ENCODE measurements at places on chromosomes 1 and 21. TPM values are rescaled to one million over a fixed set of nuclear protein-coding genes. Genes with fewer than 3 reads are reported as not detected.

GRCh38 chr1:180181996-180182642, 27.4 kb downstream of the QSOX1 start:
- no peak for DNase-seq

- no peak for DNase-seq
Measured at GRCh38 chr1:64973061-64973647, 6.8 kb upstream of the JAK1 start.

DNA sequence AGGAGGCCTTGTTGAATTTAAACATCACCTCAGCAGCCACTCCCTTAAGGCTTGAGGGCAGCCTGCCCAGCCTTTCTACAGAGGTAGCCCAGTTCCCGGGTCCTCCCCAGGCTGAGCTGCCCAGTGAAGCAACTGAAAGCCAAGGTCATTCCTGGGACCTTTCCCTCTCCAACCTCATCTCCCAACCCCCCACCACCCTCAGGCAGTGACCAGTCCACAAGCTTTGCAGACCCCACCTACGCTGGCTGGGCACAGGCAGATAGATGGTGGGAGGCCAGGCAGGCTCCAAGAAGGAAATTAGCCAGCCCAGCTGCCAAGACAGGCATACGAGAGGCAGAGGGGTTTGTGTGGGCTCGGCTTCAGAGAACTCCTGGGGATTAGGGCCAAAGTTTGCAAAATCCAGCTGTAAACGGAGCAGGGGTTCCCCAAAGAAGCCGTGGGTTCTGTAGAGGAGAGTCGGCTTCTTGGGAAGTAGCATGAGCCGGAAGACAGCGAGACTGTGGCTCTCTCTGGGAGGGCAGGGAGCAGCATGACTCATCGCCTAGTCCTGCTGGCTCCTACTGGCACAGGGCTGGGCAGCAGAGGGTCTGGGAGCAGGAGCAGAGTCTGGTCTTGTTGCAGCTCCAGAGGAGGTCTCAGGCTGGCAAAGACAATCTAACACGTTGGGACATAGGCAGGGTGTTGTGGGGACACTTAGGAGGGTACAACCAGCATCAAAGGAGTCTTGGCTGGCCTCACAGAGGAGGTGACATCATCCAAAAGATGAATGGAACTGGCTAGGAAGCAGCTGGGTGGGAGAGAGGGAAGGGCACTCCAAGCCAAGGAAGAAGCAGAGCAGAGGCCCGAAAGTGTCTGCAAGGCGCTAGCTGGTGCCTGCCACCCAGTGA, 2.8 kb upstream of the ZC3H12A start:
- no peak for DNase-seq

- DNase-seq: no peak
Measured at GRCh38 chr21:42003051-42003461, 7.1 kb downstream of the ZBTB21 start.

GRCh38 chr1:8276173-8276914, 41.6 kb upstream of the SLC45A1 start:
- DNase-seq: no peak

DNA sequence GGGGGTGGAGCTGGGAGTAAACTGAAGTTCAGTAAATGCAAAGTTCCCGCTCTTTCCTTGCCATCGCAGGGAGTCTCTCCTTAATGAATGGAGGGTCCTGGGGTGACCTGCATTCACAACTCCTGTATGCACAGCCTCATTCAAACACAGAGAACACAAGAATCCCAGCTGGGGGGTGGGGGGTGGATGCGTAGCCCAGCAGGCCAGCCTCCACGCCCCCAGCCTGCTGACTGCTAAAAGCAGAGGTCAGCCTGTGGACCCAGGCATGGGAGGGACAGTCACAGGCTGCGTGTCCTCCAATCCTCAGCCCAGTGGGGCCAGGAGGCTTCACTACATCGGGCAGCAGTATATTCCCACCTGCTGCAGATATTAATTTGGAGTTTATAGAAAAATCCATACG, 263.1 kb downstream of the GRIK3 start:
- peak; percentile 26 for DNase-seq

GRCh38 chr1:215131291-215131690, 48.8 kb downstream of the KCNK2 start:
- no peak for DNase-seq

DNA sequence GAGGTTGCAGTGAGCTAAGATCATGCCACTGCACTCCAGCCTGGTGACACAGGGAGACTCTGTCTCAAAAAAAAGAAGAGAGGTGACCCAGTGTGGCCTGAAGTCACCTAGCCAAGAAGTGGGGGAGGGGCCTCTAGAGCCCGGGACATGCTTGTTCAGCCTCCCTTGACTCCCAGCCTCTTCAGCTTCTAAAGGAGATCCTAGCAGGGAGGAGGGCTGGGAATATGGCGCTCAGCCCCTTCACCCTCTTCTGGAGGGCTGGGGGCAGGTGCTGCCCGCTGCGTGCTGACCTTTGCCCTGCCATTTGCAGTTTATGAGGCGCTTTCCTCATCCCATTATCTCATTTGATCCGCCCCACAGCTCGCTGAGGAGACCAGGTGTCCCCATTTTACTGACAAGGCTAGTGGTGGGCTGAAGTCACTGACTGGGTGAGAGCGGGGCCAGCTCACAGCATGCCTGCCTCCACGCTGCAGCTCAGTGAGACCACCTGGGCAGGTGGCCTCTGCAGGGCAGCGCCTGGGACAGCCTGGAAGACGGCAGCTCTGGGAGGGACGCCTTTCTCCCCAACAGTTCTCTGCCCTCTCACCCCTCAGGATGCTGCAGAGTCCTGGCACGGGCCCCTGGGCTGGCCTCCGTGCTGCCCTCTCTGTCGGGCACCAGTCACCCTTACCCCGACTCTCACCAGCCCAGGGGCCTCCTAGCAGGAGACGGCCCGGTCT, 7.5 kb downstream of the ELF3 start:
- DNase-seq: no peak

- no peak for DNase-seq
Measured at GRCh38 chr1:26994020-26994786, 711 bp downstream of the TRNP1 start.

DNA sequence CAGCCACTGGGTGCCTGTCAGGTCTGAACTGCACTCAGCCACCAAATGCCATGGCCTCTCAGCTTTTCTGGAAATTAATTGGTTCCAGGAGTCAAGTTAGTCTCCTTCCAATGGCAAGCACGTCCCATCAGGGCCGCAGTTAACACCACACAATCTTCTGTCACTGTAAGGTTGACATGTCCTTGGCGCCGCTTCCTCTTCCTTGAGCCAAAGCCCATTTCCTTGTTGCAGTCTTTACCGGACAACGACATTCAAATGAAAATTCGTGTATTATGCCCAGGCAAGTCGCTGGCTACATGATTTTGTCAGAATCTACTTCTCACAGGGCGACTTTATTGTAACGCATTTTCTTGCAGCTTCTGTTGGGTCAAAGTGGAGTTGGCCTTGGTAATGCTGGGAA, 430.6 kb upstream of the KAZN start:
- no peak for DNase-seq

GRCh38 chr1:145961109-145961424, 3.2 kb upstream of the LIX1L start:
- DNase-seq: no peak

GRCh38 chr1:184956999-184957700, 17.2 kb downstream of the NIBAN1 start:
- no peak for DNase-seq

DNA sequence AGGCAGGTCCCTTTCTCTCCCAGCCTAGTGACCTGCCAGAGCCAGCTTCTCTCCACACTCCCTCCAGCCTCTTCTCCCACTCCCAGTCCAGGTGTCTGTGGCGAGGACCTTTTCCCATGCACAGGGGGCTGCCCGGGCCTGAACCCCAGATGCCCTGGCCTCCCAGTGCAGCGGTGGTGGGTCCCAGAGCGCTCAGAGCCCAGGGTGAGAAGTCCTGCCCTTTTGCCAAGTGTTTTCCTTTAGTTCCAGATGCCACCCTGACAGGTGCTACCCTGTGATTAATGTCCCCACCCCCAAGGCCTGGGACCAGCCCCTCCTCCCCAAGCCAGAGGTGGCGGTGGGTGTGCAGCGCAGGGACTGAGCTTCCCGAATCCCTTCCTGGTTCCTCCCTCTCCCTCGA, 90.4 kb downstream of the PAX7 start:
- no peak for DNase-seq

DNA sequence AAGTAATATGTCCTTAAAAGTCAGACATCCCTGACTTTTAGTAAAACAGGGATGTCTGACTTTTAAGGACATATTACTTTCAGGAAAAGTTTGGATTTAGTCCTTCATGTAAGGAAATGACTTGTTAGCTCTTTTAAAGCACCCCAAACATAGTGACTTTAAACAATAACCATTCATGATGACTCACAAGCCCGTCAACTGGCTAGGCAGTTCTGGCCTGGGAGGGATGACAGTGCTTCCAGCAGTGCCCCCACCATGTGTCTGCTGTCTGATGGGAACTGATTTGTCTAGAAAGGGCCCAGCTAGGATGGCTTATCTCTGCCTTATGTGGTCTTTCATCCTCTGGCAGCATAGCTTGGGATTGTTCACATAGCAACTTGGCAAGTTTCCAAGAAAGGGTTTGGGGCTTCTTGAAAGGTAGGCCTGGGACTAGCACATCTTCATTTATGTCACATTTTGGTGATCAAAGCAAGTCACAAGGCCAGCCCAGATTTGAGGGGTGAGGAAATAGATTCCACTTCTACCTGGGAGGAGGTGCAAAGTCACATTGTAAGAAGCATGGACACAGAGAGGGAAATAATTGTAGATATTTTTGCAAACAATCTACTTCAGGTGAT, 143.5 kb downstream of the C1orf94 start:
- DNase-seq: no peak

GRCh38 chr1:90994461-90994860, 27.4 kb downstream of the ZNF644 start:
- no peak for DNase-seq

DNA sequence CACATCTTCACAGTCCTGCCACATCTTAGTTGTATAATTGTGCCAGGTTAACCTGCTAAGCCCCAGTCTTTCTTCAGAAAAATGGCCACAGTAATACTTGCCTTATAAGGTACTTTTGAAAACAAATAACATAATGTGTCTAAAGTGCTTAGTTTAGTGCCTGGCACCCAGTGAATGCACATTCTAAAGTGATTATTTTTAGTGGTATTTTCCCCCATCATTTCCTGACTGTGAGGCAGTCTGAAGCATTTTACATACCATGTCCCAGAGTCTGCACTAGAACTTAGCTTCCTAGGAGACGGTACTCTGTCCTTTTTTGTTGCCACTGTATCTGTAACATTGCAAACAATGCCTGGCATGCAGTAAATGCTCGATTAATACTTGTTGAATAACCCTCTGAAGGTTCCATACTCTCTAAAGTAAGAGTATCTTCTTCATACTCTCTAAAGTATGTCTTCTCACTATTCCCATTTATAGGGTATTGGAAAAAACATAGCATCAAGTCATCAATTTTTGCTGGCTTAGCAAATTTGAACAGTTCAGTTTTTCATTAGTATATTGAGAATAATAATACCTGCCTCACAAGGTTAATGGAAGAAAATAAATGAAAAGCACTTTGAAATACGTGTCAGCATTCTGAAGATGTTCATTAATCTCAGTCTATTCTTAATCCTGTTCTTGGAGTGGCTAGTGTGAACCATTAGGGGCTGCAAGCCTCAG, 43.7 kb downstream of the FMO3 start:
- no peak for DNase-seq

GRCh38 chr1:153561466-153561985, 4.1 kb downstream of the S100A2 start:
- DNase-seq: no peak

GRCh38 chr1:89870998-89871397, 50.2 kb downstream of the LRRC8D start:
- DNase-seq: no peak

GRCh38 chr1:32546611-32547010, 7.4 kb downstream of the ZBTB8A start:
- DNase-seq: no peak

DNA sequence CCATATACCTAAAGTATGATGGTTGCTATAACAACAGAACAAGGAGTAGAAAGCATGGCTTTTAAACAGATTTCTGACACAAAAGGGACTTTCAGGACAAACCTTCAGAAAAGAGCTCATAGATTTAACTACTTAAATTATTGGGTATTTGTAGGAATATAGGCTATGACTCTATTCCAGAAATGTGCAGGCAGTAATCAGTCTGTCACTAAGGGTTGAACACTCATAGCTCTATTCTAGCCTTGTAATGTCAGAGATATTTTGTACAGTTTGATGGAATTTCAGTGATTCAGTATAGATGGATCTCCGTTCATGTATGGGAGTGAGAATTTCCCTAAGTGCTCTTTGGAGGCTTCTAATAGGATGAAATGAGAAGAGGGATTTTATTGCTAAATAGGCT, 82.8 kb downstream of the EXTL2 start:
- DNase-seq: no peak

DNA sequence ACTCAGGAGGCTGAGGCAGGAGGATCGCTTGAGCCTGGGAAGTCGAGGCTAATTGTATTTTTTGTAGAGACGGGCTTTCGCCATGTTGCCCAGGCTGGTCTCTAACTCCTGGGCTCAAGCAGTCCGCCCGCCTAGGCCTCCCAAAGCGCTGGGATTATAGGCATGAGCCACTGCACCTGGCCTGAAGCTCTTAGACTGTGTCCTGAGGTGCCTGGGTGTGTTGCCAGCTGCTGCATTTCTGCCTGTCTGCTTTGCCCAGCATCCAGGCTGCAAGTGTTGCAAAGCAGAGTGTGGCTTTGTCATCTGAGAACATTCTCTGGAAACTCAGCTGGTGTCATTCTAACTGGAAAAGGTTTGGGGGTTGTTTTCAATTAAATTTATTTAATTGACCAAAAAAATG, 105.0 kb downstream of the HUNK start:
- no peak for DNase-seq

GRCh38 chr21:32475162-32475812, 62.8 kb downstream of the EVA1C start:
- no peak for DNase-seq

DNA sequence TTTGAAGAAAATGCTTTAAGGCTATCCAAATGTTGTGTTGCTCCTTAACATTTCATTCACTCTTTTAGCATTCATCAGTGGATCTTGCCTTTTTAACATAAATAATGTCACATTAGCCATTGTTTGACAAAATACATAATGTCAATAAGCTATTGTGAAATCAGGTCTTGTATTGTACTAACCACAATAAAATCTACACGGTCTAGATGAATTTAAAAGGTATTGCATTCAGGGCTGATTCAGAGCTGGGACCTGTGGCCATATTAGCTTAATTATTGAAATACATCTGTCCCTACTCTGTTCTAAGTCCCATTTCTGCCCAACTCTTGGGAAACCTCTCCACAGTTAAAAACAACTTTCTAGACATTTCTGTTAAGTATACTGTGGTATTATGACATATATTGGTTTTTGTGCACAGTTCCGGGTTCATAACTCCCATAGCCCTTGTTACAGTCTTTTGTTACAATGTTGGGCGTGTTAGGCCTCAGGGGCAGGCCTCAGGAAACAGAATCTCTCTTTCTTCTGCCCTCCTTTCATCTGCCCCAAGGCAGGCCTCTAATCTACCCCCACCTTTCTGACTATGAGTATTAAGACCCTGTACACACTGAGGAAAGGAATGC, 44.7 kb upstream of the CITED4 start:
- DNase-seq: no peak

Gene RAB3GAP2
- 15.3 TPM for total RNA-seq

Gene NBPF15
- total RNA-seq: 18.7 TPM

Gene LCE1D
- total RNA-seq: 32.8 TPM

Gene AK4
- 62.5 TPM for total RNA-seq

Gene KCNA3
- 1.4 TPM for total RNA-seq

Gene OR2M3
- total RNA-seq: not detected

Gene TSPEAR
- not detected for total RNA-seq

Gene S100A3
- total RNA-seq: 342 TPM

Gene MNDA
- 3.4 TPM for total RNA-seq

Gene AADACL3
- 70.4 TPM for total RNA-seq

Gene RPTN
- total RNA-seq: 25.6 TPM

Gene NBPF4
- not detected for total RNA-seq
